ENCODE measurements at places on chromosomes 7 and 10.

DNA sequence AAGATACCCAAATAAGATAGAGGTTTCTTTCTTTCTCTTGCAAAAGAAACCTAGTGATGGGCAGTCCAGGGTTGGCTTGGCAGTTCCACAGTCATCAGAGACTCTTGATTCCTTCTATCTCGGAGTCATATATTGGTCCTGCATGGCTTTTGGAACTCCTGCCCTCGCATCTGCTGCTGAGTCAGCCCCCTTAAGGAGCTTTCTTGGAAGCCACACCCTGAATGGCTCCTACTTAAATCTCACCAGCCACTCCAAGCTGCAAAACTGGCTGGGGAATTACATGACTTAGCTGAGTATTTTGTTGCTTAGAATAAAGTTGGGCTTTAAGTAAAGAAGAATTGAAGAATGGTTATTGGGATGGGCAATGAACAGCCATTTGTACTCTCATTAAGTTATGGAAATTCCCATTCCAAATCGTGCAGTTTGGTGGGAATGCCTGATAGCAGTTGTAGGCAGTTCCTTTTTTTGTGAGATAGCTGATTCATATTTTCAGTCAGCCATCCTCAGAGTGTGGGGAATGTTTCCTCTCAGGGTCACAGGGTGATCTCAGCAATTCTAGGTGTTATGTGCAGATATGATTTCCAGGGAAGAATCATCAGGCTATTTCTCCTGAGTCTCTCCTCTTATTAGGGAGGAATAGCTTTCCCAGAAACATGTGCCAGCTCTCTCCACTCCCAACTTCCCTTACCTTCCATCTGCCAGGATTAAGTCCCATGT lies 209.9 kb downstream of the BBS9 start:
- peak; percentile 10 for DNase-seq

DNA sequence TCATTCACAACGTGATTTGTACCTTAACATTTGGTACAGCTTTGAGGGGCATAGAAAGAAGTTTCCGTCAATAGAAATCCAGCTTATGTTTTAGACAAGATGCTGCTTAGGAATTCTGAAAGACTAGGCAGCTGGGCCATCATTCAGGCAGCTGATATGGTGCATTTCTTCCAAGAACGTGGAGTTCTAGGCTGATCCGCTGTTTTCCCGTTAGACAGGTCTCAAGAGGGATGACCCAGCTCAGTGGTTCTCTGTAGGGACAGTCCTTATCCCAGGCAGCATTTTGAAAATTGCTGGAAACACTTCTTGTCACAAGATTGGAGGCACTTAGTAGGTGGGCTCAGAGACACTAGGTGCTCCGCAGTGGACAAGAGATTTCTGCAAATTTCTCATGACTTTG lies 242.7 kb upstream of the FOXK1 start:
- no peak for DNase-seq

DNA sequence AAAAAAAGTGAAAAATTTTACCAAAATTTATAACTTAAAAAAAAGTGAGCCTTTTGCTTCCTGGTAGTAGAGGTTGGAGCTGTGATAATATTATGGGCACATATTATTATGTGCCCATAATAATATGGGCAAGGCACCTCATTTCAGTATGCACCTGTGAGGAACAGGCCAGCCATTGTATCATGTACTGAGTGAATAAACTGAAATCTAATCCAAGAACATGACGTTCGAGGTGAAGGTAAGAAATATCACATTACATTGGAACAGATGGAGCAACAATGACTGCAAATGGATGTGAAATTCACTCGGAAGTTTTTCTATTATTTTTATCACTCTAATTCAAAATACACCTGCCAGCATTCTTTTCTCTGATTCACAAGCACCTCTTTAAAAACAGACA lies 216.0 kb downstream of the KLF6 start:
- no peak for DNase-seq

DNA sequence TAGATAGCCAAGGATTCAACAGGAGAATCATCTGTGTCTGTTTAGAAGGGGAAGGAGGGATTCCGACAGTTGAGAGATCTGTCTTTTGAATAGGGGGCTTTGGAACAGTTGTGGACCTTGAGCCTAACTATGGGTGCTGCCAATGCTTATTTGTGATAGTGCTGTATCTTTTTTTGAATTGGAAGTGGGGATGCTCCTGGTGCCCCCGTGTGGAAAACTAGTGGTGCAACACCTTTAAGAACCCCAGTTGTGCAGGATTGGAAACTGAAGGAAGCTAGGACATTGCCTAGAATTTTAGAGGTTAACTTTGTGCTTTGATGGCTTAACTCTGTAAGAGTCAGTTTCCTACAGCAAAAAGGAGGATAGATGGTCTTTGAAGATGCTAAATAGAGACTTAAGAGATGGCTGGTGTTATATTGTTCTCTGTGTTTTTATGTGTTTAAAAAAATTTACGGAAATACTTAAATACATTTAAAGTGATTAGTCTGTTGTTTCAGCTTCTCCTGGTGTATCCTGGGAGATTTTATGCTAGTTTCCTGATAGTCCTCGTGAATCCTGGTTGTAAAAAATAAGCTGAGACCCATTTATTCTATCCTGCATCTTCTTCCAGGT lies 69.3 kb downstream of the AP3M1 start:
- DNase-seq = peak; percentile 65

- no peak for DNase-seq
These were observed 5.2 kb upstream of the PRKAR2B start for GRCh38 chr7:107039199-107039900.

DNA sequence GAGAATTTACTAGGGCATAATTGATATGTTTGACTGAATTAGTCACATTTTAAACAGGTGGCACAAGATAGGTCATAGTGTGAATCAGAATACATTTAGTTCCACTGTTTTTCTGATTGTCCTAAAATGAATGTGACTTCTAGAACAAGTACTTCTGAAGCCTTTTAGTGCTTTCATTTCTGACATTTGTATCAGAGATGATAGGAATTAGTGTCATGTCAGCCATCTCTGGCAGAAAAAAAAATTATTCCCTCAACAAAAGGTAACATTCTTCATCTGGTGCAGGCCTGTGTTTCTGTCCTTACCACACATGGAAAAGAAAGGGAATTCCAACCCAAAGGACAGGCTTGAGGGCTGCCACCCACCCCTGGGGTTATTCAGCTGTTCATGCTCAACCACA lies 21.3 kb downstream of the GRM8 start:
- no peak for DNase-seq

GRCh38 chr7:26007510-26007909 lies 144.5 kb upstream of the NFE2L3 start:
- DNase-seq = no peak

GRCh38 chr7:123901101-123901500 lies 23.9 kb upstream of the SPAM1 start:
- no peak for DNase-seq

DNA sequence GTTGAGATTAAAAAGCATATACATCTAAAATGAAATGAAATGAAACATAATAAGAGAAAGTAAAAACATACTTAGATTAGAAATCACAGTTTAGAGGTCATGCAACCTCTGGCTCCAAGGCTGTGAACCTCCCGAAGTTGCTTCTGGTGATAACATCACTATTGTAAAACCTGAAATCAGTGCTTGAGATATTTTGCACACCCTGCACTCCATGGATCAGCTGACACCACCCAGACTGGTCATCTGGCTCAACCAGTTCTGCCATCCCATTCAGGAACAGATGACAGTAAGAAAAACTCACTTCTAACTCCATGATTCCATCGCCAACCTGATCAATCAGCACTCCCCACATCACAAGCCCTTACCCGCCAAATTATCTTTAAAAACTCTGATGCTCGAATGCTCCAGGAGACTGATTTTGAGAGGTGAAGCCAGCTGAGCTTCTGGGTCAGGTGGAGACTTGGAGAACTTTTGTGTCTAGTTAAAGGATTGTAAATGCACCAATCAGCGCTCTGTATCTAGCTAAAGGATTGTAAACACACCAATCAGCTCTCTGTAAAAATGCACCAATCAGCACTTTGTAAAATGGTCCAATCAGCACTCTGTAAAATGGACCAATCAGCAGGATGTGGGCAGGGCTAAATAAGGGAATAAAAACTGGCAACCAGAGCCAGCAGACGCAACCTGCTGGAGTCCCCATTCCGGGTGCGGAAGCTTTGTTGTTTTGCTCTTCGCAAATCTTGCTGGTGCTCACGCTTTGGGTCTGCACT lies 162.6 kb upstream of the MAGI2 start:
- no peak for DNase-seq
